Kasumi-1 (cell line): ENCODE measurements at places on chromosomes 5 and 9.

DNA sequence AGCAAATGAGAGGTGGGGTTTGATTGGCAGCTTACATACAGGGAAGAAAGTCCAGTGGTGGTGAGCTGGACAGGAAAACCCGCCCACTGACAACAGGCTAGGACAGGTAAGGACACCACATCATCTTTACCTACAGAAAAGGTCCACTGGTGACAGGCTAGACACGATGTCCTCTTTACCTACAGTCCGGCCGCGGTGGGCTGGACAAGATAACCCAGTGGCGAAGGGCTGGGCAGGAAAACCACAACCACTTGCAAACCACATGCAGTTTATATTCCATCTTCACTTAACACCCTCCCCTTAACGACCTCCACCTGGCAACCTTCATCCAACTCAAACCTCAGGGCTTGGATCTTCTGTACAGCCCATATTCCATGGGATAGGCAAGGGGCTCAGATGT lies 5.0 kb upstream of the NIPAL4 start:
- no peak for DNase-seq

DNA sequence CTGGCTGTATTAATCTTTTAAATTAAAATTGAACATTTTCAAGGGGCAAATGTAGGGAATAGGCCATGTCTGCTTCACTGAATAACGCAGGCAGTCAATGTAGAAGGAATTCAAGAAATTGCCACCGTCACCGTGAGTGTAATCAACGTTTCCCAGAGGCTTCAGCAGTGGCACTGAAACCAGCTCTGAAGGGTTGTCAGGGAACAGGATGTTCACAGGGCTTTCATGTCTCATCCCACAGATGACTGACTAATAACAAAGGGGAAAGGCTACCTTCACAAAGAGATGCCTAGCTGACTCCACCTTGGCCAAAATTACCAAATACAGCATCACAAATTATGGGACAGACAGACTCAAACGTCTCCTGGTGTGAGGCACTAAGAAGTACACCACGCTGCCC lies 70.4 kb upstream of the SIMC1 start:
- no peak for DNase-seq

GRCh38 chr5:137395011-137395755 lies 103.9 kb downstream of the SPOCK1 start:
- no peak for DNase-seq

DNA sequence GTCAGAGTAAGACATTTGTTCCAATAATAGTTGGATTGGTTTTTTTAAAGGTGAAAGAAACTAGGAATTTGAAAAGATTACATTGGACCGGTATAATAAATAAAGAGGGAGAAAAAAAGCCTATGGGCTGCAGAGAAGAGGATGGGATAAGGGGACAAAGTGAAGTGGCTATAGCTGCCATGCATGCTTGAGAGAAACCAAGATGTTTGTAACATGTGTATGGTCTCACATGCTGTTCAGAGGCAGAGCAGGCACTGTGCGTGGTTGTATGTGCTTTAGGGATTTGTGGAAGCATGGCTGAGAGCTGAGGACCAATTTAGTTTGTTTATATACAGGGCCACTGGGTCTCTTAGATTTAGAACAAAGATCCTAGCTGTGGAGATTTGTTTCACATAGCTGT lies 32.7 kb downstream of the LNPEP start:
- no peak for DNase-seq

DNA sequence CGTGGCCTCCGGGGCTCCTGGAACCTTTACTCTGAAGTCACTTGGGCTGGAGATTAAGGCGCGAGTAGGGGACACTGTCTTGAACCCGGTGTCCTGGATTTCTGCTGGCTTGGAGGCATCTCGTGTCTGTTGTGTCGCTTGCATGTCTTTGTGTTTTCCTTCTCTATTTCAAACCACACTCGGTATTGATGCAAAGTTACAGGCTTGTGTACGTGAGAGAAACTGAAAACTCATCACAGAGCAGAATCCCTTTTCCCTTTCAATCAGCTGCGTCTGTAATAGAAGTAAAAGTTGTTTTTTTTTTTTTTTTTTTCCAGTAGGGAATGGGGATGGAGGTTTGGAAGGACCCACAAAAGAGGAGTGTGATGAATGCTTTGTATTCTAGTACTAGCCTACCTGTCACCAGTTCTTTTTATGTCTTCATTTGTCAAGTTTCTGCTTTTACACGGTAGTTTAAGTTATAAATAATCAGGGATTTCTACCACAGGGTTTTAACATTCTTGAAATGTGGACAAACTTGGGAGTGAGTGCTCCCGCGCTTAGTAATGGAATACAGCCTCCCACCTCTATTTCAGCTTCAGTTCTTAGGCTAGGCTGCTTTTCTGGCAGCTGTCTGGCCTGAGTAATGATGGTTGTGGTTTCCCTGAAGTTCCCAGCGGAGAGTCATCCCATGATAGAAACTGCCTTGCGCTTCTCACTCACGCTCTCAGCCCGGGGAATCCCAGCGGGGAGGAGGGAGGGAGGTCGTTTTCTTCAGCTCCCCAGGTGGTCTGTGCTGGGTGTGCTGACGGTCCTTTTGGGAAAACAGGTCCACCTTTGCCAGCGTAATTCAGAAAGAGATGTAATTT lies 763 bp downstream of the TJP2 start:
- DNase-seq, result peak; percentile 23

GRCh38 chr5:113176196-113176595 lies 199.6 kb downstream of the DCP2 start:
- DNase-seq, result no peak

GRCh38 chr9:115099901-115100300 lies 18.1 kb downstream of the TNC start:
- DNase-seq, result no peak

DNA sequence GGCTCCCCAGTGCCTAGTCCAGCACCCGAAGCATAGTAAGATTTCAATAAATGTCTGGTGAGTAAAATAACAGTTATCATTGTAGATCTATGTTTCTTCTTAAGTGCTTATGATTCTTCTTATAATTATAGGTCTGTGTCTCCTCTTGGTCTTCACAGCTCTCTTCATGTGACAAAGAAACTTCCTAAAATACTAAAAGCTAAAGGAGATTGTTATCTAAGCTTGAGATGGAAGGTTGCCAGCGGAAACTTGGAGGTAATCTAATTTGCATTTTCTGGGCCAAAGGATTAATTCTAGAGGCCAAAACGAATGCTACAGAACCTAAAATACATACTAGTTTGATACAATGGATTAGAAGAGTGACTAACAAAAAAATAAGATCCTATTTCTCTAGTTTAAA lies 13.6 kb upstream of the ARHGAP26 start:
- DNase-seq, result no peak

GRCh38 chr9:11757408-11757807 lies 935.8 kb upstream of the TYRP1 start:
- no peak for DNase-seq

- no peak for DNase-seq
Measured at GRCh38 chr5:141762790-141763368, 80.8 kb upstream of the ARAP3 start.

DNA sequence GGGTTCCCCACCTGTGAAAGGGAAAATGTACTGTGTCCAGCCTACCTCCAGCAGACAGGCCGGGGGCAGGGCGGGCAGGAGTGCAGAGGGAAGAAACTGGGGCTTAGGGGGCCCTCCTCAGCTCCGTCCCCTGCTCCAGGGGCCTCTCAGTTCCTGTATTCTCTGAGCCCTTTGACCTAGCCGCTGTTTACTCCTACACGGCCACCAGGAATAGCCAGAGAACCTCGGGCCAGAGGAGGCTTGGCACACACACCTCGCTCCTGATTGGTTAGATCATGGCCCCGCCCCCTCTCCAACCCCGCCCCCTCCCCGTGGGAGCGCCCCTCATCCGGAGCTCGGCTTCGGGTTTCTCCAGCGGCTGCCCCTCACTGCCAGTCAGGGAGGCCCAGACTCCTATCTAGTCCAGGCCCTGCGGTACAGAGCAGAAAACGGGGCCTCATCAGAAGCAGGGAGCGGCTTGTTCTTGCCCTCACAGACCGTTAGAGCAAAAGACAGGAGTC lies 2.2 kb downstream of the ST6GALNAC6 start:
- peak; percentile 75 for DNase-seq

- no peak for DNase-seq
Measured at GRCh38 chr5:74085186-74085585, 459.2 kb downstream of the ARHGEF28 start.

DNA sequence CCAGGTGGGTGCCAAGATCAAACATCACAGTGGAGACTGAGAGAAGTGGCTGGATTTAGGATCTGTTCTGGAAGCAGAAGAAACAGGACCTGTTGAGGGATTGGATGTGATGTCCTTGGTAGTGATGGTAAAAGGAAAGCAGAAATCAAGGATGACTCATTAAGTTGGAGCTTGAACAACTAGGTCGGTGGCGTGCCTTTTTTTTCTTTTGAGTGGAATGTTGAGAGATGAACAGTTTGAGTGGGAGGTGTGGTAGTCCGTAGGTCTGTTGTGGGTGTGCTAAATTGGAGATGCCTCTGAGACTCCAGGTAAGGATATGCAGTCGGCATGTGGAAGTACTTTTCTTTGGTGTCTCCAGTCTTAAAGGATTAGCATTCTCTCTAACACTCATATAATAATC lies 92.1 kb upstream of the IL12B start:
- DNase-seq, result no peak

- DNase-seq, result no peak
Measured at GRCh38 chr5:14161825-14162556, 18.8 kb downstream of the TRIO start.

DNA sequence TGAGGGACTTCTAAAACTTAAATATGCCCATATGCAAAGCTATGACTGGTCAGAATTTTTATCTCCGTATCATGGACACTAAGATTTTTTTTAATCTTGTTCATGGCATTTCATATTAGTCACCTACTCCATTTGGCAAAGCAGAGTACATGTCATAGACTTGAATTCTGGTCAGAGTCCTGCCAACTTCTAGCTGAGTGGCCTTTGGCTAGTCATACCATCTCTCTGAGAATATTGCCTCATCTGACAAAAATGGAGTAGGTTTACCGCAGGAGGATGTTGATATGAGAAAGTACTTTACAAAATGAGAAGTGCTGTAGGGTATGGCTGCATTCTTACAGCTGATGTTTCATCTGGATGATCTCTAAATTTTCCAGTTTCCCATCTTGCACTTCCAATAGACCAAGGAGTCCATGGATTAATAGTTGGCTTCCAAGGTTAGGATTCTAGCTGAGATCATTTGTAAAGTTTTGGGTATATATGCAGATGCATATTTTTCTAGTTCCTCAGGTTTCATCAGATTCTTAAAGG lies 150.8 kb upstream of the NR3C1 start:
- no peak for DNase-seq

- no peak for DNase-seq
Measured at GRCh38 chr9:38137342-38137741, 68.3 kb upstream of the SHB start.

DNA sequence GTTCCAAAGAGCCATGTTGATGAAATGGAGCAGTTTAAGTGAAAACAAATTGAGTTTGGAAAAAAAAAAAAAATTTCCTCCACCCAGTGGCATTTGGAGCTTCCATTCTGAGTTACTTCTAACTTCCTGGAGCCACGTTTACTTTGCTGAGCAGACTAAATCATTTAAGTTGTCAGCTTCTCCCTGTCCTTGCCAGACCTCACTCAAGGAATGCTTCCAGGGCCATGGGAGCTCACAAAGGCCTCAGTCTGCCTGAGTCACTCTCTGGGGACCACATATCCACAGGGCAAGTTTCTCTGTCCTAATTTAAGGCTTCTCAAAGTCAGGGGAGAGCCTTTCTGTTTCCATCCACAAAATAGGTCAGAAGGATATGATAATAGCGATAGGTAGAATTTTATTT lies 210.3 kb upstream of the TNC start:
- DNase-seq, result no peak

GRCh38 chr9:6592791-6593190 lies 52.7 kb downstream of the GLDC start:
- DNase-seq, result no peak

GRCh38 chr9:5764130-5764868 lies 68.6 kb downstream of the ERMP1 start:
- no peak for DNase-seq

GRCh38 chr5:154223320-154223719 lies 32.8 kb downstream of the GALNT10 start:
- no peak for DNase-seq

DNA sequence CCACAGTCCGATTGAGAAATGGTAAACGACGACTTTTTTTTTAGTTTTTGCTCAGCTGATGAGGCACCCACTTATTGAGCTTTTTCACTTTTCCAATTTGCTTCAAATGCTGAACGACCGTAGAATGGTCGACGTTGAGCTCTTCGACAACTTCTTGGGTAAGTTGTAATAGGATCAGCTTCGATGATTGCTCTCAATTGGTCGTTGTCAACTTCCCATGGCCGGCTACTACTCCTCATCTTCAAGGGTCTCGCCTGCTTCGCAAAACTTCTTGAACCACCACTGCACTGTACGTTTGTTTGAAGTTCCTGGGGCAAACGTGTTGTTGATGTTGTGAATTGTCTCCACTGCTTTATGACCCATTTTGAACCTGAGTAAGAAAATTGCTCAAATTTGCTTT lies 35.7 kb downstream of the NSD1 start:
- no peak for DNase-seq
